CD4-positive, alpha-beta T cell treated with Interleukin-17A for 4 hours (primary cell): ENCODE measurements at places on chromosomes 5 and 9.

- DNase-seq: no peak
Measured at GRCh38 chr5:14438195-14438606, 143.4 kb upstream of the OTULINL start.

DNA sequence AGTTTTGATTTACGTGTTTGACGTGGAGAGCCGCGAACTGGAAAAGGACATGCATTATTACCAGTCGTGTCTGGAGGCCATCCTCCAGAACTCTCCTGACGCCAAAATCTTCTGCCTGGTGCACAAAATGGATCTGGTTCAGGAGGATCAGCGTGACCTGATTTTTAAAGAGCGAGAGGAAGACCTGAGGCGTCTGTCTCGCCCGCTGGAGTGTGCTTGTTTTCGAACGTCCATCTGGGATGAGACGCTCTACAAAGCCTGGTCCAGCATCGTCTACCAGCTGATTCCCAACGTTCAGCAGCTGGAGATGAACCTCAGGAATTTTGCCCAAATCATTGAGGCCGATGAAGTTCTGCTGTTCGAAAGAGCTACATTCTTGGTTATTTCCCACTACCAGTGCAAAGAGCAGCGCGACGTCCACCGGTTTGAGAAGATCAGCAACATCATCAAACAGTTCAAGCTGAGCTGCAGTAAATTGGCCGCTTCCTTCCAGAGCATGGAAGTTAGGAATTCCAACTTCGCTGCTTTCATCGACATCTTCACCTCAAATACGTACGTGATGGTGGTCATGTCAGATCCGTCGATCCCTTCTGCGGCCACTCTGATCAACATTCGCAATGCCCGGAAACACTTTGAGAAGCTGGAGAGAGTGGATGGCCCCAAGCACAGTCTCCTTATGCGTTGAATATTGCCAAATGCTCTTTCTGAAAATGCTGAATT is 850 bp downstream of the RRAGA start:
- peak; percentile 17 for DNase-seq

DNA sequence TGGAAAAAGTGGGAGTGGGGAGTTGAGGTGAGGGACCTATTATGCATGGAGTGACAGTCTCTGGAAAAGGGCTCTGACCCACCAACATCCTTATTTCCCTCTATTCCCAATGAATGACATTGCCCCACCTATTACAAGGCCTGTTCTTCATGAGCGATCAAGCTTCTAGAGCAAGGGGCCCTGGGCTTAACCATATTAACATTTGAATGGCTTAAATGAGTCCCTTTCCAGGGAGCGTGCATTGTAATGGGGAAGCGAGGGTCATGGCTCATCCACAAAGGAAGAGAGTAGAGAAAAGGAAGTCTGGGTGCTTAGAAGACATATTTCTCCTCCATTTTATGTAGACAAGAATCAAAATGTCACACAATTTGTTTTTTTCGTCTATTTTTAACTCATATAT is 255.5 kb downstream of the CAAP1 start:
- DNase-seq: no peak

- no peak for DNase-seq
Measured at GRCh38 chr9:131781069-131781468, 41.2 kb upstream of the RAPGEF1 start.

- no peak for DNase-seq
Measured at GRCh38 chr9:32783168-32783891, at the start of gene TMEM215. TSS of gene TMEM215 (plus strand) at chr9:32783540. CDS start at chr9:32784184, 644 bp downstream.

DNA sequence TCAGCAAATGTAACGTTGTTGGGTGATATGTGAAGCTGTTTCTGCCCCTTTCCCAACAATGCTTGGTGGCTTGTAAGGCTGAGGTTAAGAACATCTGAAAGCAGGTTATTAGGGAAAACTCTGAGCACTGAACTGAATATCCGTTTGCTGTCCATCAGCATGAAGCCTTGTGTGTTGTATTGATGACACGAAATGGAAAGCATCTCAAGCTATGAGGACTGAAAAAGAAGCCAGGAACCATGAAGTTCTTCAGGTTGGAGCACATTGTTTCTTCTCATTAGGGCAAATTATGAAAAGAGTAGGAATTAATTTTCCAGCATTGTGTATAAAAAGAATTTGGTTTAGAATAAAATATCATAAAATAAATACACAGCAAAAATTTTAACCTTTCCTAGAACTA is 106.8 kb downstream of the IZUMO3 start:
- DNase-seq: no peak

GRCh38 chr5:179620703-179621350 is 2.6 kb downstream of the HNRNPH1 start:
- DNase-seq: no peak

DNA sequence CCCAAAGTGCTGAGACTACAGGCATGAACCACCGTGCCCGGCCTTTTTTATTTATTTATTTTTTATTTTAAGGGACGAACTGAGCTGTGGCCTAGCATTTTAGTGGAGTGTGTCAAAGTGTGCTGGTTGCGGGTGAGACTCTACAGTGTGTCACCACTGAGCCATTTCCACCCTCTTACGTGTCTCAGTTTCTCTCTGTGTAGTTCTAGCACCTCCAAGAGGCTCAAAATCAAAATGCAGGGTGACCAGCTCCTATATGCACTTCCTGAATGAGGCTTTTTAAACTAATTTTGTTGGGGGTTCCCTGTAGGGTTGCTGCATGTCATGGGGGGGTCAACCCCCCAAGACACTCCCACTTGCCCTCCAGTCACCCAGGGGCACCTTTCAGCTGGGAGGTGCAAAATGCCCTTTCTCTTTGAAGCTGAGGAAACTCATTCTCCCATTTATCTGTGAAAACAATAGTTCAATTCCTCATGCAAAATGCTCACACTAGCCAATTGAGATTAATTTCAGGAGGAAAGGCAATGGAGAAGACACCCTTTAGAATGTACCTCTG is 69.3 kb downstream of the COL15A1 start:
- DNase-seq: no peak

DNA sequence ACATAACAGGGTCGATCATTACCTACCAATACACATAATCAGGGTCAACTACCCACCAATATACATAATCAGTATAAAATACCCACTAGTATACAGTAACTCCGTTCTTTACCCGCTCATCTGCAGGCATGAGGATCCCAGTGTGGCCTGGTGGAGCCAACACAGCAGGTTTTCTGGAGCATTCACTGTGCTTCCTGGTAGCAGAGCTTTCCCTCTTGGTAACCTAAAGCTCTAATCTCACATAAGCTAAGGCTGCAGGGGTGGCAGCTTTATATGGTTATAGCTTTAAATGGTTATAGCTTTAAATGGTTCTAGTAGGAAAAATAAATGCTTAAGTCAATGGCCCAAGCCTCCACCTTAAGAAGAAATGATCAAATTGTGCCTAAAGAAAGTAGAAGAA is 11.9 kb downstream of the LCN1 start:
- no peak for DNase-seq

DNA sequence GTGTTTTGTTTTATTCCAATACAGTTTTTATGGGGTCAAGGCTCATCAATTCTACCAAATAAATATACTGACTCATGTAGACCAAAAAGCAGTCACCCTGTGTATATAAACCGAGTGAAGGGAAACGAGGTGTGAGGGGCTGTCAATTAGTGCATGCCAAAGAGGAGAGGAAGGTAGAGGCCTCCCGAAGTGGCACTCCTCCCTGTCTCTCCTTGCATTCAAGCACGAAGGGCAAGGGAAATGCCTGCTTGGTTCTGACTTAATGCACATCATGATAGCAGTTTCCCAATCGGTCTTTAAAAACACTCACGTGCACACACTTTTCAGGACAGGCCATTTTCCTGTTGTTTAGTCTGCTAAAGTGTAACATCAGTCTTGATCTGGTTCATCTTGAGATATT is 125.6 kb upstream of the SLCO6A1 start:
- DNase-seq: no peak

DNA sequence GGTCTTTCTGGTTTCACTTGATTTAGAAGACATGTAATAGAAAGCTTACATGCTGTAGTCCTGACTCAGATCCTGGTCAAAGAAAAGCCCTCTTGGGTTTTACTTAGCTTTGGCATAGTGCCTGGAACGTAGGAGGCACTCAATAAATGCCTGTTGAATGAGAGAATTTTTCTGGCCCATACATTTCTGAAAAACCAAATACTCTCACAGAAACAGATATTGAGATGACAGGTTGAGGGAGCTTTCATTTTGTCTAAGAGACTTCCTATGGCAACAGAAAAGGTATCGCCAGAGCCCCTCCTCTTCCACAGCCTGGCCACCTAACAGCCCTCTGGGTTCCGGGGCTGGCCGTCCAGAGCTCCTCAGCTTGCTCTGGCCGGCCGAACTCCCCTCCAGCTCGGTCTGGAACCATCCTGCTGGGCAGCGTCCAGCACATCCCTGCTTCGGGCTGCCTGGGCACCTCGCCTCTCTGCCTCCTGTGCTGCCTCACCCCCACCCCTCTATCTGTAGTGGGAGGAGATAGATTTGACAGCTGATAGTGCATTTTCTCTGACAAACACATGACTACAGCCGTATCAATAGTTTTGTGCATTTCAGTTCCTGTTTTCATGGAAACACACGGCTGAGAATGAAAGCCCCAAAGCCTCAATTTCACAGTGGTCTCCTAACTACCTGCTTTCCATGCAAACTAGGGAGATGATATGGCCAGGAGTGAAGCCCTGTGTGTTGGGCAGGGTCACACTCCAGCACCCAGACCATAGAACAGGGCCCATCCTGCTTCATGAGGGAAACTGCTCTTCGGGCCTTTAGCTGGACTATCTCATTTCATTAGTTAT is 1.1 kb downstream of the IL4 start:
- DNase-seq: no peak

GRCh38 chr5:59000211-59000610 is 417.3 kb downstream of the RAB3C start:
- DNase-seq: no peak

GRCh38 chr9:22214021-22214420 is 204.9 kb upstream of the CDKN2B start:
- no peak for DNase-seq

GRCh38 chr9:32423371-32423770 is 38.9 kb downstream of the ACO1 start:
- DNase-seq: no peak

DNA sequence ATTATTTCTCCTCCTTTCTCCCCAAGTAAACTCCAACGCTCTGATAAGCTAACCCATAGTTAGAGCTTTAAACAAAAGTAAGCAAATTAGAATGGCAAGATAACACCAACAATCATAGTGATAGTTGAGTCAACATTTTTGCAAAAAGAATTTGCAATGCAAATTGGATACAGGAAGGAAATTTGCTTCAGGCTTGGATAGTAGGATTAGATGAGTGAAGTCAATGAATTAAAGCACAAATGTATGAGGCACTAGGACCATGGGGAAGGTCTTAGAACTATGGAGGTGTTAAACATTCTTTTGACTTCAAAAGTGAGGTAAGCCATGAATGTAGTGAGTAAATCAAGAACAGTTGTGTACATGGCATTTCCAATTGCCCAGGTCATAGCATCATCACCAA is 289.8 kb upstream of the GRAMD2B start:
- DNase-seq: no peak

DNA sequence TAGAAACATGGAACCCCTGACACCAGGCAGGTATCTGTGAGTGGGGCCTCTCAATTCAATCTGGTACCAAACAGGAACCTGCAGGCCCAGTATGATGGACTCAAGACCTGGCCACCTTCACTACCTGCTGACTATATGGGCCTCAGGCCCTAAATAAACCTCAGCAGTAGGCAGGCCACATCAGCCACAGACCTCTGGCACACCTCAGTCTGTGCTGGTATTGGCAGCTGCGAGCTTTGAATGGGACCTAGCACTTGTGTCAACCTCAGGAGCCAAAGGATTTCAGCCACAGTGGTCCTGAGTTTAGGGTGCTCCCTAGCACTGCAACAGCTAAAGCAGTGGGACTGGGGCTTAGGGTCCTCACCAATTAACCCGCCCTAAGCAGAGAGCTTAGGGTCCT is 325.5 kb downstream of the ZNF608 start:
- DNase-seq: no peak

DNA sequence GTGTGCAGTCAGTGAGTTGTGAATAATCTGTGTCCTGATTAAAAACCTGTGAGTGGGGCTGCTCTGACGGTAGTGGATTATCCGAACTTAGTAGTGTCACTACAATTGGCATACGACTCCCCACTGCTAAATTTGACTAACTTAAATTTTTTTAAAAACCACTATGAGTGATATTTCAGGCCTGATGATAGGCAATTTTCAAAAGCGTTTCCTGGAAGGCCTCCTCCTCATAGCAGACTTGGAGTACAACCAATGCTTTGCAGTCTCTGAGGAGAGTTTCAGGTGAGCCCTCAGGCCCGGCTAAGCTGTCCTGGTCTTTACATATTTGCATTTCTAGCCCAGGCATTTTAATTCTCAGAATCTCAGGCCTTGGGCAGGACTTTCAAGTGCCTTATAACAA is 10.8 kb downstream of the BTNL8 start:
- no peak for DNase-seq

DNA sequence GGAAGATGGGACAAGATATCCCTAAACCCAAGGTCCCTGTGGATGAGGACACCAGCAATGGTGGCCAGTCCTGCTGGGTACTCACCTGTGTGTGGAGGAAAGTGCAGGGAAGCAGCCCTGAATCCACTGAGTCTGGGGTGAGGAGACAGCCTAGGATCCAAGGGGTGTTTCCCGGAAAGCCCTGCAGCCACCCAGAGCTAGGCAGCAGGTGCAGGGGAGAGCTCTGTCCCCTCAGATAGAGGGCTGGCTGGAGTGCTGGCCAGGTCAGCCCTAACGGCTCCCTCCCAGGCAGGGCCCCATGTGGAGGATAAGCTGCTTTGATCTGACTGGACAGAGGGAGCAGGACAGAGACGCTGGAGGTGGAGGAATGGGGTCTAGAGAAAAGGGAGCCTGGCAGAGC is 344.7 kb upstream of the IRX4 start:
- no peak for DNase-seq

GRCh38 chr9:73259086-73259696 is 107.5 kb downstream of the ANXA1 start:
- DNase-seq: no peak
